ENCODE measurements at places on chromosomes 6 and 20.

GRCh38 chr6:56424064-56424463 lies 176.7 kb upstream of the COL21A1 start:
- no peak for DNase-seq

DNA sequence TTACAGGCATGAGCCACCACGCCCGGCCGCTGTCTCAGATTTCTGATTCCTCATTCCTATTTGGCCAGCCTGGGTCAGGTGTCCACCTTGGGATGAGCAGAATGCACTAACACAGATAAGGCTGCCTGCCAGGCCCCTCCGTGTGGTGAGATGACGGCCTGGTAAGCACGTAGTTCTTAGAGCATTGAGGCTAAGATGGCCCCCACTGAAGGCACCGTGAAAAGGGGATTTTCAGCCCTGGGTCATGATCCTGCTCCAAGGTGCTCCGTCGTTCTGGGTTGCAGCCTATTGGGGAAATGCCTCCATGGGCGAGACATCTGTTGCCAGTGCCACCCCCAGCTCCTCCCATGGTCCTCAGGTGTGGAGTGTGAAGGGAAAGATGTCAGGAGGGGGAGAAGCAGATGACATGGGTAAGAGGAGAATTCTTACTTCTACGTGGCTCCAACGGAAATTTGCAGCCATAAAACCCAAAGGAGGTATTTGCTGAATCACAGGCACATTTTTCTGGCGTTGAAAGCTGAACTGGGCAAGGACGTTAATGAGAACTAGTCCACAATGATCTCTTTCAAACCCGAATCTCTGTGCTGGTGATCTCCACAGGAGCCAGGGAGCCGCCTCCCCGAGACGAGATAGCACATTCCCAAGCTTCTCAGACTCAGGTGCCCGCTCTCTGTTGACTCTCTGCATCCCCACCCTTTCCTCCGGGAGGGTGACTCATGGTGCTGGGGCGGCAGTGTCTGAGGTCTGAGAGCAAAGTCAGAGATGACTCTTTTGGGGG lies 34.0 kb upstream of the BMP6 start:
- DNase-seq: peak; percentile 18

DNA sequence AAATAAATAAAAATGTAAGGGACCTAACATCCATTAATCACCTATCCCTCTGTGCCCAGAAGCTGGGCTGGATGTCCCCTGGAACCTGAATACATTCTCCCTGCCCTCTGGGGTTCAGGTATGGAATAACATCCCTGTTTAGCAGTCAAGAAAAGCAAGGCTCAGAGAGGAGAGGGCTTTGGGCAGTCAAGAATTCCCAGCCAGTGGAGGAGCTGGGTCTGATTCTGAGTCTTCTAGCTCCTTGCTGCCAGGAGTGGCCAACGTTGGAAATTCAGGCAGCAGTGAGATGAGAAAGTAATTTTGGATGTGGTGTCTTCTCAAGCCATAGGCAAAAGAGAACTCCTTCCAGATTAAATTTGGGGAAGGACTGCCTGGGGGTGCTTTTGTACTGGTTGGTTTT lies 42.6 kb upstream of the ZNFX1 start:
- DNase-seq: no peak

DNA sequence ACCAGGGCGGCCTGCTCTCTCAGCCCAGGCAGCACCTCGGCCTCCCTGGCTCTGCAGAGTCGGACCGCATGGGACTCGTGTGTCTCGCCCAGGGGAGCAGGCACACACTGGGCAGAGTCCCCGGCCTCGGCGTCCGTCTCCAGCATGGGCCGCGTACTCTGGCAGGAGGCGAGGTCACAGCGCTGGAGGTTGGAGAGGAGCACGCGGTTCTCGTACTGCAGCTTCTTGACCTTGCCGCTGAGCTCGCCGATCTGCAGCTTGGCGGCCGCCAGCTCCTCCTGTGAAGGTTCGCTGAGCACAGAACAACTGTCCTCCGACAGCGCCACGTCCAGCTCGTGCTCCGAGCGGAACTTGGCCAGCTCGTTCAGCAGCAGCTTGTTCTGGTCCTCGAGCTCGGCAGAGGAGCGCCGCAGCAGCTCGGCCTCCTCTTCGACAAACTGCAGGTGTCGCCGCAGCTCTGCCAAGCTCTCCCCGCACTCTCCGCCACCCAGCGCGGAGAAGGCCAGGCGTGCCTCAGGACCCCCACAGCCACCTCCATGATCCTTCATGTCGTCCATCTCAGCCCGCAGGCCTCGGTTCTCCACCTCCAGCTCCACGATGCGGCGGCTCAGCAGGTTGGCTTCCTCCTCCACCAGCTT lies 42.0 kb upstream of the DSN1 start:
- no peak for DNase-seq

- DNase-seq: peak; percentile 72
These were observed 34.3 kb downstream of the FNDC1 start for GRCh38 chr6:159203304-159204005.

- no peak for DNase-seq
These were observed 620.4 kb upstream of the MANEA start for GRCh38 chr6:94956910-94957309.

DNA sequence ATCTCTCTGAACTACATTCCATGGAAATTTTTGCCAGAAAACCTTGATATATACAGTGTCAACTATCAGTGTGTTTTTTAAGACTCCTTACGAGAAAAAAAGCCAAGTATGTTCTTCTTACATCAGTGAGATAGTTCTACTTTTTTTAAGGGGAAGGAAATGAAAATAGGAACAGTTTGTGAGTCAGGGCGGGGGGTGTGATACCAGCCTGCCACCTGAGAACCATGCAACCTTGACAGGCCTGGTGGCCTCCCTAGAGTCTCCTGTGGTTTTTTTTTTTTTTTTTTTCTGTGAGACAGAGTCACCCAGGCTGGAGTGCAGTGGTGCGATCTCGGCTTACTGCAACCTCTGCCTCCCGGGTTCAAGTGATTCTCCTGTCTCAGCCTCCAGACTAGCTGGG lies 96.3 kb upstream of the GCM1 start:
- DNase-seq: no peak

- DNase-seq: no peak
These were observed 464.2 kb downstream of the QKI start for GRCh38 chr6:163878698-163879097.

GRCh38 chr6:34230653-34231371 lies 5.9 kb upstream of the HMGA1 start:
- DNase-seq: no peak

DNA sequence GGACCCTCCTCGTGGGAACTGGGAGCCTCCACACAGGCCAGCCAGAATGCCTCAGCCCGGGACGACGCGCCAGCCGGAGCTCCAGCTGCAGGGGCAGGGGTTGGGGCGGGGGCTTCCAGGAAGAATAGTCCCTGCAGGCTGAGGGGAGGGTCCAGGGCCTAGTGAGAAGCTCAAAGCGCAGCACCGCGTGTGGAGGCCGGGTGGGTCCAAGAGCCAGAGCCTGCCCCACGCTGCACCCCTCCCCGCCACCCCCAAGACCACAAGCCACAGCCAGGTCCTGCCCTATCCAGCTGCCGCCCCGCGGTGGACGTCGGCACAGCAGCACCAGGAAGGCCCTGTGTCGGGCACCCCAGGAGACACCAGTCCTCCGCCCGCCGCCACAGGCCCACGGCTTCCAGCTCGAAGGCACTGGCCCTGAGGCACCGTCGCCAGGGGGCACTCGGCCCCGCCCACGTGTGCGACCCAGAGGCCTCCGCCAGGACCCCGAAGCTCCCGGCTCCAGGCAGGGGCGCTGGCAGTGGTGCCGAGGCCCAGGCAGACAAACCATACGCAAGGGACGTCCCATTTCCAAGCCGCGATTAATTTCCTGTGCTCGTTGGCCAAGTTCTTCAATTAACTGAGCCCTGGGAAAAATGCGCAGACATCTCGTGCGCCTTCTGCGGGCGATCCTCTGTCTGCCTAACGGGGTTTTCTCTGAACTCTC lies 19.5 kb downstream of the KCNQ2 start:
- DNase-seq: no peak

DNA sequence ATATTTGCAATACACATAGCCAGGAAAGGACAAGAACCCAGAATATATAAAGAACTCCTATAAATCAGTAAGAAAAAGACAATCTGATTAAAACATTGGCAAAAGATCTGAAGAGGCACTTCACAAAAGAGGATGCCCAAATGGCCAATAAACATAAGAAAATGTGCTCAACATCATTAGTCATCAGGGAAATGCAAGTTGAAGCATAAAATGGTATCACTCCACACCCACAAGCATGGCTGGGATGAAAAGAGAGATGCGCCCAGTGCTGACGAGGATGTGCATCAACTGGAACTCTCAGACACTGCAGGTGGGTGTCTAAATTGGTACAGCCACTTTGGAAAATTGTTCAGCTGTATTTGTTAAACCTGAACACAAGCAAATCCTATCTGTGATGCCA lies 42.4 kb upstream of the MLN start:
- no peak for DNase-seq

GRCh38 chr20:51525241-51526105 lies 17.0 kb downstream of the NFATC2 start:
- DNase-seq: no peak

DNA sequence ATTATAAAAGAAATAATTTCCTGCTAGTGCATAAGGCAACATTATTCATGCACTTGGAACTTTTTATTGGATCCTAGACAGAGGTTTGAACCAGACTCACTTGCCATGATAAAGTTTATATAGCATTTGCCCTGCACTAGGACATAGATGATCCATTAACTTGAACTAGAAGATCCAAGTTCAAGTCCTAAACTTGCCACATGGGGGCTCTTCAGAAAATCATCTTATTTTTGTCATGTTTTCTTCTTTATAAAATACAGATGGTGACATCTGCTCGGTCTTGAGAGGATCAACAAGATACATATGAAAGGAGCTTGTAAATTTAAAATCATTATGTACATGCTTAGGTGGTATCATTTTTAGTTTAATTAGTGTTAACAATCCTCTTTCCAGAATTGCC lies 94.5 kb downstream of the SIM1 start:
- DNase-seq: no peak

DNA sequence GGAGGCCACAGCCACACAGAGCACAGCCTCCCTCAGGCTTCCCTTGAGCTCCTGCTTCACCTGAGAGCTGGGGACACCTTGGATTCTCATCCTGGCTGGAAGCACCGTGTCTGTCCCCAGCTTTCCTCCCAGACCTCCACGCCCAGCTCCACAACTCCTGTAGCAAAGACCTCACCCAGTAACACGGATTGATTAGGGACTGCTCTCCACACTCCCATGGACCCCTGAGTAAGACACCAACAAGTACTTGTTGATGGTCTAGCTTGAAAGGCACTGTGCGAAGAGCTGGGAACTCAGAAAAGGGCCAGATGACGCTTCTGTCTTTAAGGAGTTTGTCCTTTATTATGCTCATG lies 109.6 kb downstream of the DLL1 start:
- DNase-seq: no peak

- DNase-seq: no peak
These were observed 99.2 kb downstream of the QKI start for GRCh38 chr6:163513570-163514166.

GRCh38 chr6:7282097-7282906 lies 30.7 kb downstream of the SSR1 start:
- no peak for DNase-seq

DNA sequence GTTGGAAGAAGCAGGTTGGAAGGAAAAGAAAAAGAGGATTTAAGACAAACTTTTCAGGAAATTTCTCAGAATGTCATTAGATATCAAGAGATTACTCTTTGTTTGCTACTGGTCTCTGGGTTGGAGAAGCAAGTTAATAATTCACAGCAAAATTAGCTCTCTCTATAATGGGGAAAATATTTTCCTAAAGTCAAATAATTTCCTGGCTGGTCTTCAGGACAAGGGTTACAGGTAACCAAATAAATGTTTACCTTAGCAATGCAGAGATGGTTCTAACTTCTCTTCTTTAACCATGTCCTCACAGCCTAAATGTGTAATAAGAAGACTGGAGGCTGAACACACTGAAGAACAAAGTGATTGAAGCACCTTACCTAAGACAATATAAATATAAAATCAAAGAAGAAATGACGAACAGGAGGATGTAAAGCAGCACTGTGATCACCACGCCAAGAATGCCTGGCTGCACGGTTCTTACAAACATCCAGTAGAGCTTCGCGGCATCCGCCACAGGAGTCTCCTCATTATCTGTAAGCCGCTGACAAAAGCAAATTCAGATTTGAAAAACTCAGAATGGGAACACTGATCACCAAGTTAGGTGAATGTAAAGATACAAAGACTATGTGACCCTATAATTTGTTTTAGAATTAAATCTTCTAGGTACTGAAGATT lies 717.5 kb downstream of the TFAP2A start:
- DNase-seq: no peak

GRCh38 chr20:14984768-14985622 lies 647.6 kb upstream of the FLRT3 start:
- DNase-seq: no peak

DNA sequence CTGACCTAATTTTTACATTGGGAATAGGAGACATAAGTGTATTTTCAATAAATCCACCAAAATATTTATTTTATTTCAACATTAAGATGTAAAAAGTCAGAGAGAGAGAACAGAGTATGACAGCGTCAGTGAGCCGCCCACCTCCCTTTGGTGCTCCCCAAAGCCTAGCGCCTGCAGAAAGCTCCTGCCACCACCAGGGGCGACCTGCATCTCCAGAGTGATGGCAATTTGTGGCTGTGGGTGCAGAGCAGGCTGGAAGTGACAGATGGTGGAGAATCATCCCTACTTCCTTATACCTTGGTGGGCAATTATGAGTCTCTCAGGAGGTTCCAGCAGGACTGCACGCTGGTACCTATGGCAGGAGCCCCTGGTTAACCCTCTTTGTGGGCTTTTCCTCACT lies 87.3 kb downstream of the PTPRT start:
- no peak for DNase-seq

- no peak for DNase-seq
These were observed 64.9 kb upstream of the BTBD3 start for GRCh38 chr20:11852811-11853210.

GRCh38 chr20:50038574-50038991 lies 55.8 kb downstream of the SNAI1 start:
- DNase-seq: no peak

DNA sequence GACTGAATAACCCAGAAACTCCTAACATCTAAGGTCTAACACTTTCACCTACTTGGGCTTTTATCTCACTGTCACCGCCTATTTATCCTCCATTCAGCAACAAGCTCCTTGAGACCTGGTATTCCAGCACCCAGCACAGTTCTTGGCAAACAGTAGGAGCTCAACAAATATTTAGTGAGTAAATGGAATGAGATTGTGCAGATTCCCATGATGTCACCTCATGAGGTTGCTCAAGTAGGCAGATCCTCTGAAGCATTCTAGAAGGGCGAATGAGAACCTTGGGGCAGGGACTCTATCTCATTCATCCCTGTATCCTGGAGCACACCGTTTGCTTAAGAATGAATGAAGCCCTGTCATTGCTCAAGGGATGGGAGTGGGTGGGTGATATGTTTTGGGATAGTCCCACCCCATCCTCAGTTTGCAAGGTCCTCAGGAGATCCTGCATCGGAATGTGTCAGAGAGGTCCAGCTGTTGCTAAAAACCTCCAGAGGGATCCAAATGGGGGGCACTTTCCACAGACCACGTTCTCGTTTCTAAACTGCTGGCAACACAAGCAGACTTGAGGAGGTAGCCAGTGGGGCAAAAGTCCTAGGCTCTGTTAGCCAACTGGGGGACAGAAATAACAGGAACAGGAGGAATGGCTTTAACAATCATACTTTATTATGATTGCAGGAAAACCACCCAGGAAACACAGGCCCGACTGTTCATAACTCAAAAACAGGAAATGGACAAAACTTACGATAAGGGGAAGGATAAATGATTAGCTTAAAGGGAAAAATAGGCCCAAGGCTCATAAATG lies 42.0 kb downstream of the EDN1 start:
- no peak for DNase-seq

GRCh38 chr20:52001999-52002666 lies 189.4 kb downstream of the ZFP64 start:
- DNase-seq: no peak

GRCh38 chr20:16476032-16476431 lies 97.2 kb downstream of the KIF16B start:
- DNase-seq: no peak
